ENCODE measurements at places on chromosomes 12 and 14. TPM values are rescaled to one million over a fixed set of nuclear protein-coding genes. Genes with fewer than 3 reads are reported as not detected.

The TC2N gene
- 48.9 TPM for total RNA-seq

The TMEM229B gene
- total RNA-seq: 0.38 TPM

The BEGAIN gene
- total RNA-seq: 1.5 TPM

The PTPRR gene
- not detected for total RNA-seq

The NKX2-8 gene
- total RNA-seq: 10.0 TPM

The TAS2R7 gene
- not detected for total RNA-seq

The CD163L1 gene
- total RNA-seq: 2.8 TPM

The CLEC1B gene
- total RNA-seq: not detected

The CPNE6 gene
- total RNA-seq: not detected

The NGB gene
- total RNA-seq: not detected

The CARMIL3 gene
- 1.2 TPM for total RNA-seq

The SLC25A47 gene
- not detected for total RNA-seq

The SYNE3 gene
- total RNA-seq: 9.2 TPM

The KLRC2 gene
- 0.35 TPM for total RNA-seq

The PAX9 gene
- total RNA-seq: 108 TPM

The TSPAN11 gene
- 0.97 TPM for total RNA-seq

The HPD gene
- 1.3 TPM for total RNA-seq

The SETD3 gene
- 29.1 TPM for total RNA-seq

The NR1H4 gene
- total RNA-seq: not detected

The CDH24 gene
- 6.7 TPM for total RNA-seq

The OVCH1 gene
- 0.38 TPM for total RNA-seq

The CHGA gene
- not detected for total RNA-seq

The NOPCHAP1 gene
- total RNA-seq: 6.1 TPM

The GPD1 gene
- total RNA-seq: 0.38 TPM

The SCN8A gene
- total RNA-seq: 1.1 TPM

The GPR68 gene
- 5.6 TPM for total RNA-seq

The IL31 gene
- not detected for total RNA-seq

The SLCO1B3 gene
- total RNA-seq: not detected

The NYNRIN gene
- total RNA-seq: 10.7 TPM

The RD3L gene
- total RNA-seq: not detected

The TSHR gene
- total RNA-seq: not detected
